ENCODE measurements at places on chromosomes 4 and X.

DNA sequence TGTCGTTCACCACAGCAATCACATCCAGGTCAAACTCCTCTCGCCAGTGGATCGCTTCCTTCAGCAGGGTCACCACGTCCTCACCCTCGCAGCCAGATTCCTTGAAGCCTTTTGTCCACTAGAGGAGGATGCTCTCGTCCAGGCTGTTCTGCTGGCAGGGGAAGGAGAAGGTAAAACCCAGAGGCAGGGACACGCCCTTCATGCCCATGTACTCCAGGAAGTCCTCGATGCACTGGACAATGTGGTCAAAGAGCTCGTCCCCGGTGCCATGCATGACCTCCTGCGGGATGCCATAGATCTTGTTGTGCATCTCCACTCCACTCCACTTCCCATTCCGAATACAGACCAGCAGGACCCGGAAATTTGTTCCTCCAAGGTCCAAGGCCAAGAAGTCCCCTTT is 152.4 kb downstream of the TENT5D start:
- no peak for DNase-seq

DNA sequence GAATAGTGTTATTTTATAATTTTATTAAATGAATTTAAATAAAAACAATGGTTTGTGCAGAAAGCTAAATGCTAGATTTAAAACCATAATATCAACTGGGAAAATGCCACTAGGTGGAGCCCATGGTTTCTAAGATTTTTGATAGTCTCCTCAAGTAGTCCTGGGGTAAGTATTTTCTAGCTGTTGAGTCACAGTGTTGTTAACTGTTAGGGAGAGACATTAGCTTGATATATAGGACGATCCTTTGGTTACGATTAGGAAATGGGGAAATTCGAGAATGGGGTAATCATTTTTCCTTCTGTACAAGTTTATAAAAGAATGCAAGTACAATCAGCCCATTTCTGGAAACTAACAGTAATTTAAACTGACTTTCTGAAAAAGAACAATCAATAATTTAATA is 378.4 kb downstream of the ANKRD50 start:
- DNase-seq = no peak

DNA sequence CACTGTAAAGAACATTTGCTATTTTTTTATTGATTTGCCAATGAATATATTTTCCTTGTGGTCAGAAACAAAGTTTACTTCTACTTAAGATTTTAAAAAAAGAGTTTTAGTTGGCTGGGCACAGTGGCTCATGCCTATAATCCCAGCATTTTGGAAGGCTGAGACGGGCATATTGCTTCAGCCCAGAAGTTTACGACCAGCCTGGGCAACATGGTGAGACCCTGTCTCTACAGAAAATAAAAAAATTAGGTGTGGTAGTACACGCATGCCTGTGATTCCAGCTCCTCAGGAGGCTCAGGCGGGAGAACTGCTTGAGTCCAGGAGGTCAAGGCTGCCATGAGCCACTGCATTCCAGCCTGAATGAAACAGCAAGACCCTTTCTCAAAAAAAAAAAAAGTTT is 36.8 kb downstream of the LRP2BP start:
- no peak for DNase-seq

DNA sequence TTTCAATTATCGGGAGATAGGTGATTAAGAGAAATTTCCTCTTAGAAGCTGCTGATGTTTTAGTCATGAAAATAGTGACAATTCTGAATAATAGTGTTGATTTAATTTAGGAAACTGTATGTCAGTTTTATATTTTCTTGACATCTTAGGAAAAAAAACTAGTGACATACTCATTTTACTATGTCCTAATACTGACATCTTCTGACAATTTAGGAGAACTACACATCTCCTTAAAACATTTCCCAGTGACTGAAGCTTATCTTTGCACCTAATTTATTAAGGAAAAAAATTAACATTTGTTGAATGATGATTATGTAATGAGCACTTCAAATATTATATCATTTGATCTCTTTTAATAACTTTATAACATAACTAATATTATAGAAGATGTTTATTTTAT is 42.0 kb upstream of the RBMXL3 start:
- no peak for DNase-seq

DNA sequence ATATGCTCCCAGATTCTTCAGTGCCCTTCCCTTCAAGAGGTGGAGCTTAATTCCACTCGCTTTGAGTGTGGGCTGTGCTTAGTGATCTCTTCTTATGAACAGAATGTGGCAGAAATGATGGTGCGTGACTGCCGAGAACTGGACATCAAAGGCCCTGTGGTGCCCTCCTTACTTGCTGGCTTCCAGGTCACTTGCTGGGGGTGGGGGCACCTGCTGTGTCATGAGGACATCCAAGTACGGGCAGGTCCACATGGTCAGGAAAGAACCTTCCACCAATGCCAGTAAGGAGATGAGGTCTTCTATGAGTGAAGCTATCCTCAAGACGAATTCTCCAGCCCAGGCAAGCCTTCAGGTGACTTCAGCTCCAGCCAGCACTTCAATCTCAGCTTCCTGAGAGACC is 95.8 kb downstream of the FAM53A start:
- DNase-seq = no peak

- no peak for DNase-seq
Observed at GRCh38 chr4:146647615-146648460, 9.1 kb downstream of the POU4F2 start.

GRCh38 chrX:64975989-64976672 is at the start of gene ZC4H2:
Gene ZC4H2, minus strand, starts transcription at chrX:64976450. Its CDS starts 73 bp downstream, at chrX:64976377.
- peak; percentile 68 for DNase-seq

DNA sequence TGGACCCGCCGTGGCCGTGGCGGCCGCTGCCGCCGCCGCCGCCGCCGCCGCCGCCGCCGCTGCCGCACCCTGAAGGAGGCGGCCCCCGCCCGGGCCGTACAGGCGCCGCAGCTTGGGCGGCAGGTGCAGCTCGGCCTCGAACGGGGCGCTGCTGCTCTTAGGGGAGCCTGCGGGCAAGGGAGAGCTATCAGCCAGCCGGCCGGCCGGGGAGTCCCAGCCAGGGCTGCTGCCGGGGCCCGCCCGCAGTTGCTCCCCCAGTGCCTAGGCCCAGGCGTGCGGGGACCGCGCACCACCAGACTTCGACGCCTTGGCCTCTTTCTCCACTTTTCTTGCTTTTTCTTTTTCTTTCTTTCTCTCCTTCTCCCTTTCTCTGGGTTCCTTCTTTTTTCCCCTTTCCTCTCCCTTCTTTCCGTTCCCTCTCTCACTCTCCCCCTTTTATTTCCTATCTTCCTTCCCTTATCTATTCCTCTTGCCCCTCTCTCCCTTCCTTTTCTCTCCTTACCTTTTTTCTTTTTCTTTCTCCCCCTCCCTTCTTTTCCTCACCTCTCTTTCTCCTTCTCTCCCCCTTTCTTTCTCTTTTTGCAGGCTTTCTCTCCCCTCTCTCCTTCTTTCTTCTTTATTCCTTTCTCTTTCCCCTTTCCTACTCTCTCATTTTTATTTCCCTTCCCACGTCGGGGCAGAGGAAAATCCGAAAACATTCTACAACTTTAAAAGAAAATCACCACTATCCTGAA is 2.0 kb downstream of the ARX start:
- DNase-seq = no peak

- no peak for DNase-seq
Observed at GRCh38 chr4:25937801-25938200, 23.8 kb downstream of the SMIM20 start.

- no peak for DNase-seq
Observed at GRCh38 chrX:31297881-31298280, 226.0 kb upstream of the FTHL17 start.

GRCh38 chrX:45143455-45143854 is 57.2 kb downstream of the DIPK2B start:
- no peak for DNase-seq

DNA sequence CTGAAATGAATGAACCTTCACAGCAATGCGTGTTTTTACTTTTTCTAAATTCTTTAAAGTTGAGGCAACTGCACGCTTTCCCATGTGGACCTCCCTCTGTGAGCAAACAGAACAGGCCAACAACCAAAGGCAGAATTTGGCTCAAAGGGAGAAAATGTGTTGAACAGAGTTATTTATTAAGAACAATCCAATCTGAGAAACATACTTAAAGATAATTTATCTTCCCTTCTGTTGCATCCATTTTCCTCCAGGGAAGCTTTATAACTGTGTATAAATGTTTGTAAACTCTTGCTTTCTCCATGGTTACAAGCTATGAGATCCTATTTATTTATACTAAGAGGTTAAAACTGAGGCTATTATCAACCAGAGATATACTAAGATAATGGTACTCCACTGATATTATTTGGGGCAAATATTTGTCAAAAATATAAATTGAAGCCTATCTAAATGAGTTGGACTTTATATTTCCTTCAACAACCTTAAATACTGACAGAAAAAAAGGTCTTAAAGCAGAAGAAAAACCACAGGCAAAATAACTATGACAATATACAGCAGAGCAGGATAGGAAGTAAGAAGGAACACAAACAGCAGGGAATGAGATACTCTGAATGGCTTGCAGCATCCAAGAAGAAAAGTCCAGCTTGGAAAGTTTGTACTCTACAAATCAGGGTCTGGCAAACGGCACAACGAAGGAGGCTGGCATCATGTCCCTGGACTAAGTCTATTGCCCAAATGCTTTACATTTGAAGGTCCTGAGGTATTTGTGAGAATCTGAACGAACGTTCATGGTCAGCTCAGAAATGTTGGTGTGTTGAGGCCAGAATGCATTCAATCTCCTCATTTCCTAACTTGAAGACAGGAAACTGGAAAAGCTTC is 663.2 kb upstream of the INTU start:
- no peak for DNase-seq

DNA sequence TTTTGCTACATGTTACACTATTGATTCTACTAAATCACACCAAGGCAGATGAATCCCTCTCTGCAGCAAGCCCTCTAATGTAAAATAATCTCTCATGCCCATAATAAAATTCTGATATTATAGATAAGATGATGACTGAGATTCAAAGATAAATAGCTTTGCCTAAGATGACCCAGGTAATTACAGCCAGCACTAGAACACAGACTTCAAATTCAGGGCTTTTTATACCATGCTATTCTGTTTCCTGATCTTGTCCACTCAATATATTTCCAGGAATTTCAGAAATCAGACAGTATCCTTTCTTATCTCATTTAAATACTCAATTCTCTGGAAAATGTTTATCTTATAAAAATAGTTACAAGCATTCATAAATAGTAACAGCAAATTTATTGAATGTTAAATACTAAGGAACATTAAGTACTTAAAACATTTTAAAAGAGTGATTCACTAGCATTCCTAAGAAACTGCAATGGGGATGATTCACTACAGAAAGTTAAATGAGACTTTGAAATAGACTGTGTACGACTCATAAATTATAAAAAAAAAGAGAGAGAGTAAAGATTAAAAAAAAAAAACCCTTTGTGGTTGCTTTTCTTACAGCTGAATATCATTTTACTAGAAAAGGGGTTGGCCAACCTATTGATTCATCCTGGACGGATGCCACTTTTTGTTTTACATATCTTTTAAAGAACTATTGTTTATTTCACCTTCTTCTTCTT is 45.8 kb upstream of the IL21 start:
- no peak for DNase-seq

DNA sequence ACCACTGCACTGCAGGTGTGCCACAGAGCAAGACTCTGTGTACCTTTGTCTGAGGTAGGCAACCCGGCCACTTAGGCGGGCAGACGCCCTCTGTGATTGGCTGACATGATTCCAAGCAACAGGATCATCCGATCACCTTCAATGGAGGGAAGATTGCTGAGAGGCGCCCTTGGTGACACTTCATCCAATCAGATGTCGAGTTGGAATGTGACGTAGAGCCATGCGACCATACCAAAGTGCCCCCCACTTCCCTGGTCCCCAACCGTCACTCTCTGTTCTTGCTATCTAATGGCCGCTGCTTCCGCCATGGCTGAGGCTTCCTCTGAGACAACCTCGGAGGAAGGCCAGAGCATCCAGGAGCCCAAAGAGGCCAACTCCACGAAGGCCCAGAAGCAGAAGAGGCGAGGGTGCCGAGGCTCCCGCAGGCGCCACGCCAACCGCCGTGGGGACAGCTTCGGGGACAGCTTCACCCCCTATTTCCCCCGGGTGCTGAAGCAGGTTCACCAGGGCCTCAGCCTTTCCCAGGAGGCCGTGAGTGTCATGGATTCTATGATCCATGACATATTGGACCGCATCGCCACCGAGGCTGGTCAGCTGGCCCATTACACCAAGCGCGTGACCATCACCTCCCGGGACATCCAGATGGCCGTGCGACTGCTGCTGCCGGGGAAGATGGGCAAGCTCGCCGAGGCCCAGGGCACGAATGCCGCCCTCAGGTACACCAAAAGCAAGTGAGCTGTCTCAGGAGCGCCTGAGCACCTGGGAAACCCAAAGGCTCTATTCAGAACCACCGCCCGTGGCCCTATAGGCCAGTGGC is at the start of gene H2BW2:
Gene H2BW2 (plus strand): TSS at position 268 of the 817 bp plus-strand sequence. CDS start 39 bp downstream, at position 307.
- DNase-seq = no peak

GRCh38 chrX:149472625-149473024 is 32.5 kb downstream of the IDS start:
- no peak for DNase-seq

DNA sequence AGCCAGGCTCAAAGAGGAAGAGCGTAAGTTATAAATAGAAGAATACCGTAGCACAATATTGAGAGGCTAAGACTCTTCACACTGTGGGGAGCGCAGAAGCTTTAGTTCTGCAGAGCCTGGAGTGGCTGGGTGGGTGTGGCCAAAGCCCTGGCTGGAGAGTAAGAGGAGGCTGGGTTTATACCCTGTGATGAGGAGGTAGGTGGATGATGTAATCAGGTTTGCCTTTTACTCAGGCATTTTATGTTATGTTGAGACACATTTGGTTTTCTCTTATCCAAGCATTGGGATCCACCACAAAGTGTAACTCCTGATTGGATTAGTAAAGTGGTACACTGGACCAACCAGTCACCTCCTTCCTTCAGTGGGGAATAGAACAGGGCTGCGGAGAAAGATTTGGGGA is 13.9 kb downstream of the CDS1 start:
- peak; percentile 16 for DNase-seq

DNA sequence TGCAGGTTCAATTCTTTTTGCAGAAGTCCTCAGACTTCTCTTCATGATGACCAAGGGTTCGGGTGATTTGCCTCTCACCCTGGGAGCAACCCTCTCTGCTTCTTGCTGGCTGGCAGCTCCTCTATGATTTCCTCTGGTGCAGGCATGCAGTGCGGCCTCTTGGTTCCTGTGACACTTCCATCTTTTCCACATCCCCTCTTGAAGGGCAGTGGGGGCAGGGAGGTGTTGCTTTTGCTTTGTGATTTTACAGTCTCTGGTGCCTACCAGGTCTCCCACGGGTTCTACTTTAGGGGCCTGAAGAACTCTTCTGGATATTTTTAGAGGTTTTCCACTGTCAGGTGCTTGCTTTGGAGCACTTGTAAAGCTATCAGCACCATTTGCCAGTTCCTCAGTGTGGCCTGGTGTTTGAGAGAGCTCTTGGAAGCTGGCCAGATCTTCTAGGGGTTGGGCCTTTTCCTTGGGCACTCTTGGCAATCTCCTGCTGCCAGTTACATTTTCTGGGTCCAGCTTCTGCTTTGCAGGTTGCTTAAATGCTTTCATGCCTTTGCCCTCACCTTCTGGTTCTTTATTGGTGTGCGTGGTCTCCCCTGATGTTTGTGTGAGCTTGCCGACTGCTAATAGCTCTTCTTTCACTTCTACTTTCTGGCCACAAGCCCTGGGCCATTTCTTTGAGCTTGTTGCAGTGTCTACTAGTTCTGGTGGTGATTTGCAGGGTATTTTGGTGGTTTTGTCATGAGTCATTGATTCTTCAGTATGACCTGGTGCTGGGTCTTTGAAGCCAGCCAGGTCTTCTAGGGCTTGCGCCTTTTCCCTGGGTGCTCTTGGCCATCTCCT is 11.5 kb upstream of the CHST7 start:
- DNase-seq = no peak
